Central memory CD8-positive, alpha-beta T cell (primary cell): ENCODE measurements at places on chromosomes 1 and 21.

- DNase-seq, result no peak
These were observed at the start of gene HPCA for GRCh38 chr1:32886004-32886827. Gene HPCA, plus strand, starts transcription at chr1:32886491. Its CDS starts 2,408 bp downstream, at chr1:32888899.

DNA sequence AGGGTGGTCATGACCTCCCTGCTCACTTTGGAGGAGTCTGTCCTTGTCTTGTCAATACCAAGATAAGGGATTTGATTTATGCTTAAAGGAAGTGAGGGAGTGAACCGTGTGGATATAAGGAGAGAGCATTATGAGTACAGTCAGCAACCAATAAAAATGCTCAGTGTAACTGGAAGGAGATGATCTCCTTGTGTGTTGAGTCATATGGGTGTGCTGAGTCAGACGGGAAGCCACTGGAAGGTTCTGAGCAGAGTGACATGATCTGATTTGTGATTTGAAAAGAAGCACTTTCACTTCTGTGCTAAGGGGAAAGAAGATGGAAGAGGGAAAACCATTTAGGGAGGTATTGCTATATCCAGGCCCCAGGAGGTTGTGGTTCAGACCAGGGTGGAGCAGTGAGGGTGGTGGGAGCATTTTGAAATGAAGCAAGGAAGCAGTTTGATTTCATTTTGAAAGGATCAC is 2.5 kb upstream of the BCL10 start:
- DNase-seq, result no peak

DNA sequence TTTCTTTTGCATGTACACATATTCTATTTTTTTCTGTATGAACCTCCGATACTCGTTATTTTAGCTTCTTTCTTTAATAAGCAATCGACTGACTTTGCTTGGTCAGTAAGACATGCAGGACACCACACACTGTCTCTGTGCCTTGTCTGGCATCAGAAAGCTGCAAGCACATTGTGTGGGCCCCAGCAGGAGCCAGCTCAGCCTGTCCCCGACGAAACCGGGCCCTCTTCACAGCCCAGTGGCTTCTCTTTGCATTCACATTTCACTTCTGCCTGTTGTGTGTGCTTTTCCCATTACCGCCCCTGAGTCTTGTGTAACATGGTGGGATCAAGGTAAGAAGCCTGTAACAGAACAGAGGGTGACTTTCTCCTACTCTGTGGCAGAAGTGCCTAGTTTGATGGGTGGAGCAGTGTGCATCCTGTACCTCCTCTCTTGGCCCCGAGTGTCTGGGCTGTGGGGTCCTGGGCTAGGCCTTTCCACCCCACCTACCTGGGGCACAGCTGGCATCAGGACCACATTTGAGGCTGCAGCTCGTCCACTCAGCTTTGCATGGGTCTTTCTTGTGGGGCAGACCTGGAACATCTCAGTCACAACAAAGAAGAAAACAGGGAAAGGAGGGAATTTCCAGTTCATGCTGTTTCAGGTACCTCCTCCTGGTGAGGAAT is 118.9 kb upstream of the COL6A1 start:
- DNase-seq, result no peak

DNA sequence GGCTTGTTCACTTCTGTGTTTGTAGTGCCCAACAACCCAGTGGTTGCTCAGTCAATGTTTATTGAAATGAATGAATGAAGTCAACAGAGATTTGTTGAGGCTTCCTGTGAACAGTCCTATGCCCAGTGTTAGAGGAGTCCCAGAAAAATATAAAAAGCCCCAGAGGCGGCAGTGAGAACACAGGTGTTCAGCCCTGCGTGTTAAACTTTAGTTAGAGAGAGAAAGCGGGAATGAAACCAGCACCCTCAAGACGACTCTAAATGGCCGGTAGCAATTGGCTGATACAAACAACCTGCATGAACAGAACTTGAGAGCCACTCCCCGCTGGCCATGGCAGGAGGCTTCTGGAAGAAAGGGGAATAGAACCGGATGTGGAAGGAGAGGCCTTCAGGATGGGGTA is 22.6 kb downstream of the TMEM51 start:
- DNase-seq, result no peak

DNA sequence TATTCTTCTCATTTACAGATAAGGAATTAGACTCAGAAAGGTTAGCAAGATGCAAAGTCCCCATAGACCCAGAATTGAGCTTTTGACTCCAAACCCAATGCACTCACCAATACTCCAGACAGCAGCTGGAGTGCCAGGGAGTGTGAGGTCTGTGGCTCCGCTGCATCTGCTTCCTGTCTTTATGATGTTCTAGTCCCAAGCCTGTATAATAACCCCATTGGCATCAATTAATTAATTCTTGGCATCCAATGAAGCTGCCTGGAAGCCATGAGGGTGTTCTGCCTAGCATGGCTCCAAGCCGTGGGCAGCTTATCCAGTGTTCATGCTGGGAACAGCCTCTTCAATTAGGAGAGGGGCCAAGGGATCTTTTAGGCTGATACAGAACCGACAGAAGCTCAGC is 188.7 kb downstream of the GIPC2 start:
- no peak for DNase-seq

GRCh38 chr21:40840401-40841125 is 6.4 kb downstream of the DSCAM start:
- DNase-seq, result no peak

DNA sequence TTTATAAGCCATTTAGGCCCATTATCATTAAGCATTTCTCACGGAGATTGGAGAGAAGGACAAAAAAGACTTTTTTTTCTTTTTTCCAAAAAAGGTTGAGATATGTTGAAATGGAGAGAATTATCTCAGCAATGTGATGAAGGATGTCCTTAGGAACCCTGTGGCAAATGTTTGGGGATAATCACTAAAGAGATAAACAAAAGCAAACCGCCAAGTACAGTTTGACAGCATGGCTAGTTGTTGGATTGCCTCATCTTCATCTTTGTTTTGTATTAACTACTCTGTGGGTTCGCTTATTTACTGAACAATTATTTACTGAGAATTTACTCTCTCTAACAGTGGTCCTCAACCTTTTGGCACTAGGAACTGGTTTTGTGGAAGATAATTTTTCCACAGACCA is 97.4 kb upstream of the HP1BP3 start:
- no peak for DNase-seq

DNA sequence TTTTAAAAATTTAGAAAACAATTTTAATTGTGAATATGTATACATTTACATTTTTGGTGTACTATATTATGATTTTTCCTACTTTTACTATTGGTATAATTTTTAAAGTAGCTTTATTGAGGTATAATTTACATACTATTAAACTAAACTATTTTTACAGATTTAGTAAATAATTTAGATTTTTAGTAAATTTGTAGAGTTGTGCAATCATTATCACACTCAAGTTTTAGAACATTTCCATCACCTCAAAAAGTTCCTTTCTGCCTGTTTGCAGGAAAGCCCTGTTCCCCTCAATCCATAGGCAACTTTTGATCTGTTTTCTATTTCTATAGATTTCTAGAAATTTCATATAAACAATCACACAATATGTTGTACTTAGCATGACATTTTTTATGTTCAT is 8.2 kb downstream of the PHTF1 start:
- DNase-seq, result no peak

DNA sequence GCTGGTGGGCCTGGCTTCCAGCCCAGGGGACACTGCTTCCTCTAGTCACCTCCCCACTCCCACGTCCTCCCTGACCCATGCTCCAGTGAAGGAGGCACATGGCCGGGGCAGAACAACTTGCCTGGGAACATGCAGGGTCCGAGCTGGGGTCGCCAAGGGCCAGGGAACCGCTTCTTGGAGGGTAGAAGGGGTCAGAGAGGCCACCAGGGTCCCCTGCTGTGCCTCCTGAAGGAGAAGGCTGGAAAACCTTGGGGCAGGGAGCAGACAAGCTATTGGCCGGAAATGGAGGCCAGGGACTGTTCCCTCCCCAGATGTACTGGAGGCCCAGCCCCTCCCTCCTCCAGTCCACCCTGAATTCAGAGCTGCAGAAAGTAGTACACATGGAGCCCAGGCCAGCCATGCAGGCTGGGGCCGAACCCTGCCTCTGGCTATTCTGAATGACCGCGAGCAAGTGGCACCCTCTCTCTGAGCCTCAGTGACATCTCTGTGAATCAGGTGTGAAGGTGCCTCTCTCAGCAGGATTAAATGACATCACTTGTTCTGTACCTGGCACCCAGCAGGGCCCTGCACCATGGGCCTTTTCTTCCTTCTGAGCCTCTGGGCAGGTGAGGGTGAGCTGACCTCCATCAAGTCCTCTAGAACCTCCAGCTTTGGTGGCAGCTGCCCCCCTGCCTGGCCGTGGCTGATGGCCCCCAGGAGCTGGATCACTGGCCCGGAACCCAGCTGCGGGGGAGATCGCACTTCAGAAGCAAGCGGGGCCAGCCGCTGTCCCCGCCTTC is 15.7 kb downstream of the SPOCD1 start:
- DNase-seq, result no peak

- no peak for DNase-seq
These were observed 141.0 kb downstream of the PBX1 start for GRCh38 chr1:164699815-164700491.

DNA sequence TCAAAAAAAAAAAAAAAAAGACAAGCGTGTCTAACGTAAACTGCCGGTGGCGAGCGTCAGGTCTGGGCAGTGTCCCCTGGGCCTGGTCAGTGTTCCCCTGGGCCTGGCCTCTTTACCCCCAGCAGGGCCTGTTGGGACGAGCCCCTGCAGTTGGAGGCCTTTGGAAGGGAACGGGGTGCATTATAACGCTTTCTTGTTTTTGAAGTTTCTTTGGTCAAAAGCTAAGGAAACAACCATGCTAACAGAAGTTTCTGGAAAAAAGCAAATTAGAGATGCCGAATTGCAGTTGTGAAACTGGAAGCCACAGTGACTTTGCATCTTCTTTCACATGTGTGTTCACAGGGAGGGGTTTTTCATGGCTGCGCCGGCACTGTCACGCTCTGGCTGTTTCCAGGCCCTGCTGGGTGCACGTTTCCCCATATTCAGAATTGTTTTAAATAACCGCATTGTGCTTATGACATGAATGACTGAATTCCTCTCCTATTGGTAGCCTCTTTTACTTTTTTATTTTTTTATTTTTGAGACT is 16.0 kb downstream of the RRP1 start:
- no peak for DNase-seq

DNA sequence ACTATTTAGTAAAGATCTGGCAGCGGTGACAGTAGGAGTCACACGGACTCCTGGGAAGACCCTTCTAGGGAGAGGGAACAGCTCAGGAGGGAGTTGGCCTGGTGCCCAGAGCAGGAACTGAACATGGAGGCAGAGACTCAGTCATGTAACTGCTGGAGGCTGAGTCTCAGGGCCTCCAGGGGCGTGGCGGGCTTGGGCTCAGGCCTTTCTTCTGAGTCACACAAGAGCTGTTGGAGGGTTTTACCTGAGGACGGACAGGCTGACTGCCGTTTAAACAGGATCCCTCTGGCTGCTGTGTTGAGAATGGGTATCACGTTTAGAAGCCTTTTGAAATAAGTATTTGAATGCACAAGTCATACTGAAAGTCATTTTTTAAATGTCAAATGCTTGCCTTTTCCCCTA is 7.2 kb upstream of the ETS2 start:
- DNase-seq, result no peak

DNA sequence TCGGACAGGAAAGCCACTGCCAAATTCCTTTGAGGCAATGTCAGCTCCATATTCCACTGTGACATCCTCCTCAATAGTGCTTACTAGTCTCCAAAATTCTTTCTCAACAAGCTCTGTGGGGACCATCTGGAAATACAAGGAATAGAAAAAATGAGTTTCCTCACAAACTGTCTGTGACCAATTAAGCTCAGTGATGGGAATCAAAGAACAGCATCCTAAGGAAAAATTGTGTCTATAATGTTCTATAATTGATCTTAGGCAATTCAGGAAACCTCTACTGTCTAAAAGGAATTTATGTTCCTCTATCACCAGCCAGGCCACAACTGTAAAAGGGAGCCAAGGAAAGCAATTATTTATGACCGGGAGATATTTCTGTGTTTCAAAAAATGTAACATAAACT is 46.1 kb upstream of the SYT2 start:
- no peak for DNase-seq

GRCh38 chr1:81329041-81329440 is 471.7 kb upstream of the ADGRL2 start:
- DNase-seq, result no peak

DNA sequence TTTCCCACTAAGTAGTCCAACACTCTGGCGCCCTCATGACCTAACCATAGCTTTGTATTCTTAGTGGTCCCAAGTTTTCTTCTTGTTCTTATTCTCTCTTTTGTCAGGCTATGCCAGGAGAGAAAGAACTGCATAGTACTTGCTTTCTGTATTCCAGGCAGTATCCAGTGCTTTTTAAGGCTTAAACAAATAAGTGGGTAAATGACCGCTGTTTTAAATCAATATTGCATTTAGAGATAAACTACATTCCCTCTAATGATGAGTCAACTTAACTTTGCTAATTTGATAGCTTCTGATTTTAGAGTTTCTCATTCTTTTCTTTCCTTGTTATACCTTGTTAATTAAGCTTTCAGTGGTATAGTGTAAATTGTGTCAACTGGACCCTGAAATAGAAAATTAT is 139.6 kb downstream of the ZP4 start:
- no peak for DNase-seq

- DNase-seq, result no peak
These were observed 553 bp downstream of the TTF2 start for GRCh38 chr1:117060441-117061317.

GRCh38 chr1:156705321-156705917 is at the start of gene CRABP2:
Gene CRABP2, minus strand, starts transcription at chr1:156705583. Its CDS starts 137 bp downstream, at chr1:156705446.
- DNase-seq, result no peak

DNA sequence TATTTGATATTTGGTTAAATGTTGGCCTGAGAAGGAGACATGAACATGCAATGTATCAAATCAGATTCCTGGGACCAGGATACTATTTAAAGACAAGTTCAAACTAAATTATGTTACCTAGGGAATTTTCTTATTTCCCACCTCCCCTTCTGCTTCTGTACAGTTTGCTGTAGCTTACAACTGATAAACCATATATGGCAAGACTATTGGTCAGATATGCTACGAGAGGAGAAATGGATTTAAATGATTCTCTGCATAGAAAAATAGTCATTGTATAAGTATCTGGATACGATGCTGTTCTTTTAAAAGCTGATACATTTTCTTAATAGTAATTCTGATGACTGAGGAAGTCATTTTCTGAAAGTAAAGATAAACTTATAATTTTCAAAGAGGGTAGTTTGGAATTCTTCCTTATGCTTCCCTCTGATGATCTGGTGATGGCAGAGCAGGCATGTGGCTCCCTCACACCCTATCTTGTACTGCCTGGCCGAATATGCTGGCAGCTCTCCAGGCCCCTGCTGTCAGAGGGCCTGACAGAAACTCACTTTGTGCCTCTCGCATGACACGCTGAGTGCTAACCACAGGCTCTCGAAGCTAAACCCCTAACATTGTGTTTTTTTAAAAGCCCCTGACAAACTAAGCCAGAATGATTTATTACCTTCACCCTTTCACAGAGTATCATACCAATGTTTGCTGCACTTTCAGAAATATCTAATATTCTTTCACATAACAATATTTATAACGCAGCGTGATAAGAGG is 19.4 kb downstream of the RRP15 start:
- no peak for DNase-seq

GRCh38 chr1:56436912-56437417 is 142.4 kb downstream of the PLPP3 start:
- DNase-seq, result no peak

DNA sequence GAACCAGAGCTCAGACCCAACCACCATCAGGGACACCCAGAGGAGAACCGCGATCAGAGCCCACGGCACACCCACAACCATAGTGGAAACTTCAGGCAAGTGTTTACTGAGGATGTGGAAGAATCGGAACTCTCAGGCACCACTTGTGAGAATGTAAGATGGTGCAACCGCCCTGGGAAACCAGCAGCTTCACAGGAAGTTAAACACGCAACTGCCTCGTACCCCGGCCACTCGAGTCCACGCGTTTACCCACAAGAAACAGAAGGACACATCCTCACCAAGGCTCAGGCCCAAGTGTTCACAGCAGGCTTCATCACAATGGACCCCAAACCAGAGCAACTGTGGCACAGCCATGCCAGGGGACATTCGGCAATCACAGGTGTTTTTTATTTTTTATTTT is 51.4 kb upstream of the COL6A2 start:
- DNase-seq, result no peak
